ENCODE measurements at places on chromosomes 5 and 9.

GRCh38 chr9:110802416-110803035, 133.9 kb downstream of the MUSK start:
- DNase-seq, result peak; percentile 65

DNA sequence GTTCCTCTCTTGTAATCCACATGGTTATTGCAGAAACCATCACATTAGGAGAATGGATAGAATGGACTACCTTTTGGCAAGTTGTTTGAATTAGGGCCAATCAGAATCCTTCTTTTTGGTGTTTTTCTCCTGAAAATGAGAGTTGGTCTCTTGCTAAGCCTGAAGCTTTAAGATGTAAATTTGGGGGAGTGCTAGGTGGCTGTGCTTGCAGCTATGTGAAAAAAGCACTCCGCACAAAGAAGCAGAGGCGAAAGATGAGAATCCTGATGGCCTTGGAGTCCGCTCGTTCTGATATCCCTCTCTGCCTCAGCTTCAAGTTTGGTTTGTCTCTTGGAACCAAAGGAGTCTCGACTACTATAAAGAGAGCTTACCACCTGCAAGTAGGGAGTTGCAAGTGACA, 63.6 kb downstream of the INIP start:
- no peak for DNase-seq

GRCh38 chr9:78939311-78940065, 632.3 kb upstream of the TLE4 start:
- DNase-seq, result no peak

DNA sequence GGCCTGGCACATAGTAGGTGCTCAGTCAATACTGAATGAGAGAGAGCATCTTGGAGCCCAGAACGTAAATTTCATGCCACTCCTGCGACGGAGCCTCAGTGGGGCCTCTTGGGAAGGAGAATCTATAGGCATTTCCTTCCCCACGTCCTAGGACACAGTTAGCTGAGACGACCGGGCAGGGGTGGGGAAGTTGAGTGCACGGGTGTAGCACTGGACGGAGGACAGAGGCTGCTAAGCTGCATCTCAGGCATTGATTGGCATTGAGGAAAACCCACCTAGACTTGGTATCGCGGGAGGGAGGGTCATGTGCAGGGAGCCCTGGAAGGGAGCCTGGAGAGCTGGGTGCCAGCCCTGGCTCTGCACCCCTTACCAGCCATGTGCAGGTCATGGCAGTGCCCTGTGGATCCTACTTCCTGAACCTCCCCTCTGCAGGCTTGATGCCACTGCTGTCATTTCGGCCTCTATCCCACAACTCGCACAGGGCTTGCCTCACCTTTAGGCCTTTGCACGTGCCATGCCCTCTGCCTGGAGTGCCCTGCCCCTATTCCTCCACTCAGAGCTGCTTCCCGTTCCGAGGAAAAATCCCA, 25.6 kb downstream of the NEK6 start:
- DNase-seq, result no peak

DNA sequence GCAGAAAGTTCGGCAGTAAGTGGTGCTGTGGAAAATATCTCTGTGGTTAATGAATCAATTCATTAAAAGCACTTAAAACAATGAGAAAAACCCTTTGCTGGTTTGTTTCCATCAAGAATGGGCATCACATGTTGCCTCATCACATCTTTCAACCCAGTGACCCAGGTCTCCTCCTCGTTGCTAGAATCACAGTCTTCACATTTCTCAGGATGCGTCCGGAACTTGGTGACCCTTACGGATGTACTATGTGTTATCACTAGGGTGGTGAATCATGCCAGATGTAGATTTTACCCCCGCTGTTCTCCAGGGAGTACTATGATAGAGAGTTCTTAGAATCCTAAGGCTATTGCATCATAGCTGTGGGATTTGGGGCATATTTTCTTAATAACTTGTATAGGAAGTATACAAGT, 217.9 kb upstream of the KLF4 start:
- peak; percentile 100 for DNase-seq

- DNase-seq, result peak; percentile 20
These were observed 64.8 kb upstream of the SLC1A1 start for GRCh38 chr9:4425319-4426045.

DNA sequence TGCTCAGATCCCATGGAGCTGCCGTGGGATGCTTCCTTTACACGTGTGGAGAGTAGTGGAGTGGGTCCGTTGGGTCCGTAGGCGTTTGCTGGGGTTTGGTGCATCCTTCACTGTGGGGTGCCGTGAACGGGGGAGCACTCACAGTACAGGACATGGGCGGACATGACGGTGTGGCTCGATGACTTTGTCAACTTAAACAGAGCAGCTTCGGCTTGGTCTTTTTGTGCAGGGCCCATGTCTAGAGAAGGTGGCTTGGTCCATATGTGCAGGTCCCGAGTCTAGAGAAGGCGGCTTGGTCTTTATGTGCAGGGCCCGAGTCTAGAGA, 26.4 kb upstream of the EXOC3 start:
- DNase-seq, result no peak

DNA sequence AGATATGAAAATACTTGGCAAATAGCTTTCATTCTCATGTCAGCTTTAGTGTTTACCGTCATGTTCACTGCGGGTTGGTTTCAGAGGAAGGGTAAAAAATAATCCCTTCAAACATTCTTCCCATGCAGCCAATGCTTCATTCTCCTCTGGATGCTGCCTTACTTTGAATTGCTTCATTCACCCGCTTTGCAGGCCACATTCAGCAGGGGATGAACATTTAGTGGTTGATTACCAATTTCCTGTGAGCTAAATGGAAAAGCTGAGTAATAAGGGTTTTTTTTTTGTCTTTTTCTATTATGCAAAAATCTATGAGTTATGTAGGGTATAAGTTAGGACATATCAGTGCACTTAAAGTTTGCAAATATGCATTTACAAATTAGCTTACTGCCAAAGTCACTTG, 96.3 kb upstream of the MEF2C start:
- peak; percentile 42 for DNase-seq

DNA sequence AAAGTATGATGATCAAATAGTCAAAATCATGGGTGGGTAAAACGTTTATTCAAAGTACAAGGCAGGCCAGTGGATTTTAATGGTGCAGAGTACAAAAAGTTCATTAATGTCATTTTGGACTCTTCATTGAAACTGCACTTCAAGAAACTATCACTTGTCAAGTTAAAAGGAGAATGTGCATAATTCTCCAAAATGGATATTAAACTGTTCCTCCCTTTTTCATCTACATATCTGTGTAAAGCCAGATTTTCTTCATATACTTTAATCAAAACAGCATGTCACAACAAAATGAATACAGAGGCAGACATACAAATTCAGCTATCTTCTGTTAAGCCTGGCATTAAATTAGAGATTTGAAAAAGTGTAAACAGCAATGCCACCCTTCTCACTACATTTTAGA, 401.6 kb downstream of the NR2F1-AS1 start:
- DNase-seq, result no peak

GRCh38 chr5:91487420-91487819, 104.3 kb upstream of the ARRDC3 start:
- DNase-seq, result no peak

- no peak for DNase-seq
These were observed 8.7 kb downstream of the PCDH1 start for GRCh38 chr5:141869514-141869913.

GRCh38 chr5:169151051-169151805, 149.7 kb downstream of the SLIT3 start:
- no peak for DNase-seq

GRCh38 chr5:150601491-150602345, 38.7 kb upstream of the SYNPO start:
- no peak for DNase-seq

DNA sequence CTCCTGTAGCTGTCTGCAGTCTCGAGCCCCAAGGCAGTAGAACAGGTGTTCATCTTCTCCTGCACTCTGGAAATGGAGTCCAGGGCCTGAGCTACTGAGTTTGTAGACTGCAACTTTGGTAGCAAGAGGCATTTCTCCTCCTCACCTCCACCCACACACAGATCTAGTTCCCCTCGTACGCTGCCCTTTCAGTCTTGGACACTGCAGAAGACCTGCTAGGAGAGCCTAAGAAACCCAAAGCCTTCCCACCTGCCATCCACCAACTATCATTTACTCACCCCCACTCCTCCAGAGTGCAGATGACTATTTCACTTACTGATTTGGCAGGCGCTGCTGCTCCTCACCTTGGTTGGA, 59.0 kb downstream of the KCNIP1 start:
- no peak for DNase-seq

GRCh38 chr5:181136361-181136955, 5.5 kb upstream of the OR2V1 start:
- DNase-seq, result no peak

- no peak for DNase-seq
These were observed 454.3 kb downstream of the KDM4C start for GRCh38 chr9:7212101-7212500.

DNA sequence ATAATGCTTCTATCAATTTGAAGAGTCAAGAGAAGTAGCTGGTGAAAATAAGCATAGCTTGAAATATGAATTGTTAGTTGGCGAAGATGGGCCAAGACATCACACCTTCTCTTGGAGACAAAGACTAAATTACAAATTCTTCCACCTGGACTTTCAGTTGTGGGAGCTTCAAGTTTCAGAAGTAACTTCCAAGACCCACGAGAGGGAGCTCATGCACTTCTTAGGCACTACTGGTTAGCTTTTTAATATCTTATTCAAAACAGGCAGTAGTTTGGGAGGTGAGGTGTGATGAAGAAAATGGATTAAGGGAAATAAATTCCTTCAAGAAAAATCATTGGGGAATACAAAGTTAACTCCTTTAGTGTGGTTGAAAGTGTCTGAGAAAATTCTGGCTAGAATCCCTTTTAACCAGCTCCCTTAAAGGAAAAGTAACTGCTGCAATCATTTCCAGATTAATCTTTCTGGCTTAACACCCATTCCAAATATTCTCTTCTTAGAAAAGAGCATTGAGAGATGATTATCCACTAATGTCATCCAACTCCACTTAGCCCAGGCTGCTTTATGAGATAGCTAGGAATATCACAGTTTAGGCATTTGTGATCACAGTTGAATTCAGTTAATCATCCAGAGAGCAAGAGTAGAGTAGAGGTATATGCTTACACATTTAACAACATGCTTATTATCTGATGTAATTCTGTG, 139.5 kb upstream of the DMRTA1 start:
- peak; percentile 77 for DNase-seq

GRCh38 chr5:35229076-35230037, 930 bp downstream of the PRLR start:
- DNase-seq, result peak; percentile 8

DNA sequence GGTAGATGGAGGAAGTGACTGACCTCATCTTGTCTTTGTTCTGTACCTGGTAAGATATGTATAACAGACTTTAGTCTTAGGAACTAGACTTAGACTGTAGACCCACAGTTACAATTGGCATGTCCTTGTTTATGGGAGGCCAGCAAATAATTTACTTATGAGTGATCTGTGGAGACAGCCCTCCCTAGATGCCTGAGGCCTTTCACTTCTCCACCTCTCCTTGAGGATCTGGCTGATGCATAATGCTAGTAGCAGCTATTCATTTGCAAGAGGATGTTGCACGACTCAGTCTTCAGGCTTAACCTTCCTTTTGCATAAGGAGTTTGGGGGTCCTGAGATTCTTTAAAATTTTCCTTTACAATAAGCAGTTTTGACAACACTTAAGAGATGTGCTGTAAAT, 100.7 kb downstream of the YTHDC2 start:
- DNase-seq, result no peak

- no peak for DNase-seq
These were observed 280.1 kb downstream of the KIF4B start for GRCh38 chr5:155293605-155294178.

DNA sequence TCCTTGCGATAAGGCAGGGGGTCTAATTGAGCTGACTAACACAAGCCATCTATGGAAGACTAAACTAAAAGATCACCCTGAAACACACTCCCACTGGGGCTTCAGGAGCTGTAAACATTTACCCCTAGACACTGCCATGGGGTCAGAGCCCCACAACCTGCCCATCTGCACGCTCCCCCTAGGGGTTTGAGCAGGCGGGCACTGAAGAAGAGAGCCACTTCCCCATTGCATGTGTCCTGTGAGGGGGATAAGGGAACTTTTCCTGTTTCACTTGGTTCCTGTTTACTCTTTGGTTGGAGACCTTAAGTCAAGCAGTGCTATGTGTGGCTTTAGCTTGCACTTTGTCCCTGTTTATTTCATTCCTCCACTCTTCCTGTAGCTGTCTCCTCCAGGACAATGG, 1929.5 kb upstream of the CDH9 start:
- DNase-seq, result no peak

DNA sequence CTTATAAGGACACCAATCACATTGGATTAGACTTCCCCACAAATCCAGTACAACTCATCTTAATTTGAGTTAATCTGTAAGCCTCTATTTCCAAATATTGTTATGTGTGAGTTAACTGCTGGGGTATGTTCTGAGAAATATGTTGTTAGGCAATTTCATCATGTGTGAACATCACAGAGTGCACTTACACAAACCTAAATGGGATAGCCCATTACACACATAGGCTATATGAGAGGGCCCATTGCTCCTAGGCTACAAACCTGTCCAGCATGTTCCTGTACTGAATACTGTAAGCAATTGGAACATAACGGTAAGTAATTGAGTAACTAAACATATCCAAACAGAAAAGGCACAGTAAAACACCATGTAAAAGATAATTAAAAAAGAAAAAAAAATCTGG, 19.1 kb upstream of the ARSI start:
- DNase-seq, result peak; percentile 29

DNA sequence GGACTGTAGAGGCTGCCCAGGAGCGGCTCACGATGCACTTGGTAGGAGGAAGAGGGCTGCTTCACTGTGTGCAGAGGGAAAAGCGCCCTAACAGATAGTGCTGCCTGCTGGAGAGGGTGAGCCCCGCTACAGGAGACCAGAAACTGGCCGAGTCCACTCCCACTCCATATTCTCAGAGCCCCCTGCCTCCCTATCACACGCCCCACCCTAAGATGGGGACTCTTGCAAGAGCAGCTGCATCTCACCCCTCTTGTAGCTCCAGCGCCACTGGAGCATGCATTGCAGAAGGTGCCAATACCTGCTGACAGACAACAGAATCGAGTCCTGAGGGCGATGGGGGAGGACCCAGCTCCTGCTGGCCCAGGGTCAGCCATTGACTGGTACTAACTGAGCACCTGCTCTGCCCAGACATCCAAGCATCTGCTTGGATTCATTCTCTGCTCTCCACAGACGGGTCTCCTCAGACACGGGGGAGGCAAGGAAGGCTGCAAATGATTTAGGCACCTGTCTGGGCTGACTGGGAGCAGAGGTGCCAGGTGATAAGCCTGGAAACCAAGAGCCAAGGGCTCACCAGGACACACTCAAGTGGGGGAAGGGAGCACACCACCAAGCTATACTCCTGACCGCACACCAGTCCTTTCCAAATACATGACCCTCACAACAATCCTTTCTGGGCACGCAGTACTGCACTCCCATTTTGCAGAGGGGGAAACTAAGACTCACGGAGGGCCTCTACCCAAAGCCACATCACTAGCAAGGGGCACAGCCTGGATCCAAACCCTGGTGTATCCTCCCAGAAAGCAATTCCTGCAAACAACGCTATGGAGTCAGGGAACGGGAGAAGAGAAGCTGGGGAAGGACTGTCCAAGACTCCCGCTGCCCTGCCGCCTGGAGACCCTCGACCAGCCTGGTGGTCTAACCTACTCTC, 1.6 kb downstream of the BICD2 start:
- DNase-seq, result no peak

GRCh38 chr9:23769307-23769935, 56.6 kb downstream of the ELAVL2 start:
- DNase-seq, result peak; percentile 9

All from fibroblast of mammary gland (primary cell).